ENCODE measurements at places on chromosomes 5 and 9.

DNA sequence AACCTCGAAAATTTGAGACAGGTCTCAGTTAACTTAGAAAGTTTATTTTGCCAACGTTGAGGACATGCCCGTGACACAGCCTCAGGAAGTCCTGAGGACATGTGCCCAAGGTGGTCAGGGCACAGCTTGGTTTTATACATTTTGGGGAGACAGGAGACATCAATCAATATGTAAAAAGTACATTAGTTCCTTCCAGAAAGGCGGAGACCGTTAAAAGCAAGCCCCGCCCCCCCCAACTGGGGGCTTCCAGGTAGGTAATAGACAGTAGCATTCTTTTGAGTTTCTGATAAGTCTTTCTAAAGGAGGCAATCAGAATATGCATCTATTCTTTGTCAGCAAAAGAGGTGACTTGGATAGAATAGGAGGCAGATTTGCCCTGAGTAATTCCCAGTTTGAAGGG lies 599 bp upstream of the MOCS2 start:
- no peak for DNase-seq

DNA sequence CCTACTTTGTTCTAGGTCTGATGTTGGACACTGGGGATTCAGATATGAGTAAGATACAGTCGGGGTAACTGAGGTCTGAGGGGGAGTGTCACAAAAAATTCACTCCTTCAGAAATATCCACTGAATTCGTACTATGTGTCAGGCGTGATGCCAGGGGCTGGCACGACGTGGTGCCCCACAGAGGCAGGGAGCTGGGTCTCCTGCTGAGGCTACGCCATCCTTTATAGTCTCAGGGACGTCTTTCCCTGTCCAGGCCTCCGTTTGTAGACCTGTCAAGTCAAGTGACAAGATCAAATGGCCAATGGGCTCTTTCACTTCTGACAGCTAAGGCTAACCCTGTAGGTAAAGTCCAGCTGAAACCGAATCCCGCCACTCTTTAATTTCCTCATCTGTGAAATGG lies 118.8 kb upstream of the SMIM23 start:
- no peak for DNase-seq

DNA sequence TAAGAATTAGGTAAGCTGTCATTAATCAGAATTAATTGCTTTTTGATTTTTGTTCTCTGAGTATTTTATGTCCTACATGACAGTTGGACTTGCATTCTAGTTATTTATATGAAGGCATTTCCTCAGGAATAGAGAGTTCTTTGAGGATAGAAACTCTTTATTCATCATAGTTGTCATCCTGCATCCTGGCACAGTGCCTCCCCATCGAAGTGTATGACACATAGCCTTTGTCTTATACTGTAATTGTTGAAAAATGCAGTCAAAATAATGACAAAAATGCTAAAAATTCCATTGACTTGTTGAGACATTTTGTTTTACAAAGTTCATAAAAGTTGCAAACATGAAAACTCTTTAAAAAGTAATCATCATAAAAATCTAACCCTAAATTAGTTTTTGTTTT lies 36.5 kb downstream of the CFAP95 start:
- DNase-seq = no peak

DNA sequence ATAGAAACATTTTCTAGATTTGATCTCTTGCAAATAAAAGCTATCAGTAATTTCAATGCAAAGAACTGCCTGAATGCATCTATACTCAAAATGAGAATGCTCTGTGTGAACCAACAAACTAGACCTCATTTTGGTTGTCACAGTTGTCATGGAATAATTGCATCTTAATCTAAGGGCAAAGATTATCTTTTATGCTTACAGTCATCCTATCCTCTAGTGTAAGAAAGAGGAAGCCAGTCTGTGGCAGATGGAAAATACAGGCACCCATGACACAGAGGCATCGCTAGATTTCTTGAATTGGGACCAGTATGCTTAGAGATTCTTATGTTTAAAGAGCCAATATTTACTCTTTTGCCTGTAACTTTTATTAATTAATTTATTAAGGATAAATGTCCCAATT lies 95.0 kb downstream of the MACIR start:
- no peak for DNase-seq

DNA sequence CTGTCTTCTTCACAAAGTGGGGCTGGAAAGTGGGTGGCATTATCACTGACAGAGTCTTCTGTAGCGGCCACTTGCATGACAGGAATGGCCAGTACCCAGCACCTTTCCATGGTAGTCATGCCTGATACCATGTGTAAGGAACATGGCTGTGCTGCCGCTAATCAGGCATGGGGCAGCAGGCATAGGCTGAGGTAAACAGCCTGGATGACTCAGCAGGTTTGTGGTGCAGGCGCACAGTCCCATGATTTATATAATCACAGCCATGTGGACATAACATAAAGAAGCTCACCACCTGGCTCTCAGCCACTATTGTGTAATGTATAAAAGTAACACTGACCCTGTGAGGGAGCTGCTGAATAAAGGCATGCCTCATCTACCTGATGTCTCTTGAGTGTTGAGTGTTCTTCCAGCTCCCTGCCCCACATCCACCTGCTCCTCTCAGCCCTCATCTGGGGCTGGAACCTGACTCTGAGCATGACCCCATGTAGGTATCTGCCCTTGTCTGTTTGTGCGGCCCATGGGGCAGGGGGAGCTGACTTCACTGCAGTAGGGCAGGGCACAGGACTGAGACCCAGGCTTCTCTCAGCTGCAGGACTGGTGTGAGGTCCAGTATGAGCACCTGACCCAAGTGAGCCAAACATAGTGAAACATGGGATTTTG lies 13.2 kb upstream of the ICE1 start:
- no peak for DNase-seq

DNA sequence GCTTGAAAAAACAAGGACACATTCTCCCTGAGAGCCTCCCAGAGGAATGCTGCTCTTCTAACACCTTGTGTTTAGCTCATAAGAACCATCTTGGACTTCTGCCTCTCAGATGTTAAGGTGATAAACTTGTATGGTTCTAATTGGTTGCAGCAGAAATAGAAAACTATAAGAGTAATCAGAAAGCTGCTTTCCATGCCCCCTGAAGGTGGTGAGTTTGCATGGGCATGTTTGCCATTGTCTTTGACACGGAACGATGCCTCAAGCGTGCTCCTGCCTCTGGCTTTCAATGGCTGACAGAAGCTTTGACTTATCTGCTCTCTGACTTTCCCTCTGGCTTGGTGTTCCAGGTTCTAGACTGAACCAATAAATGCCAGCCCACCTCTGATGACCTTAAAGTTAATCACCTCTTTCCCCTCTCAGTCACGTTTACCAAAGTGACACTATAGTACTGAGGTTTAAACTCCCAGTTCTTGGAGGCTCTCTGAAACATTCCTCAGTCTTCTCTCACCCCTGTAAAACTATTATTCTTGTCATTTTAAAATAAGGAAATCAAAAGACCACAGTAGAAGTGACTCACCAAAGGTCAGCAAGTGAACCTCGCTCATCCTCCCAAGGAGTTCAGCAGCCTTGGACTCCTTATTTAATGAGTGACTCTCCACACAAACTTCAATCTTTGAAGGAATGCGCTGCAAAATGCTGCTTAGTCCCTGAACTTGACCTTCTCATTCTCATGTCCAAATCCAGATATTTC lies 103.6 kb downstream of the PIK3R1 start:
- no peak for DNase-seq

DNA sequence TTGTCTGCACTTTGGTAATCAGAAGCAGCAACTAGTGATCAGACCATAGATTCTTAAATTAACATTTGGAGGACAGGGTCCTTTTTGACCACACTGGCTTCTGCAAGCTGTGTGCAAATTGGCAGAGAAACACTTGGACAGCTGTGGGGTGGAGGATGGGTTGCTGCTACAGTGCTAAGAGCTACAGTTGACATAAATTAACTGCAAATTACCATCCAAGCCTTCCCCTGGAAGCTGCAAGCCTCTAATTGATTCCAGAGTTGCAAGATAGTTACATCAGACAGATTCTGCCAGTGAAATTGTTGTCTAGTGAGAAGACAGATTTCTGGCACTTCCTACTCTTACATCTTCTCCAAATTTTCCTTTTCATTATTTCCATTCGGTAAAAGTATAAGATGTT lies 517.7 kb downstream of the DIRAS2 start:
- DNase-seq = no peak

DNA sequence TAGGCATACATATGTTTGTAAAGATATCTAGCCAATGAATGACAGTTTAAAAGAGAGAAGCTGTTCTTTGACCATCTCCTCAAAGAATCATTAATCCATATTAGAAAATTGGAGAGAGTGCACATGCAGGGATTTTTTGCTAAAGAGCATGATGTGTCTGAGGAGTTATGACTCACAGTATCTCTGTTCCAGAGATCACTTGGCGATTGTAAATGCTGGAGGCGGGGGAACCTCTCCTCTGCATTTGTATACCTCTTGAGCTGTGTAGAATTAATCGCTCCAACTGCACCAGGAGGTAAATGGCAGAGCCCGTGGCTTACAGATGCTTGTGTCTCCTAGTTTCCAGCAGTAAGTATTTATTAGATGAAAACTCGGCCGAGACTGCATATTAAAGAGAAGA lies 3.6 kb upstream of the SPATA31D1 start:
- DNase-seq = no peak

DNA sequence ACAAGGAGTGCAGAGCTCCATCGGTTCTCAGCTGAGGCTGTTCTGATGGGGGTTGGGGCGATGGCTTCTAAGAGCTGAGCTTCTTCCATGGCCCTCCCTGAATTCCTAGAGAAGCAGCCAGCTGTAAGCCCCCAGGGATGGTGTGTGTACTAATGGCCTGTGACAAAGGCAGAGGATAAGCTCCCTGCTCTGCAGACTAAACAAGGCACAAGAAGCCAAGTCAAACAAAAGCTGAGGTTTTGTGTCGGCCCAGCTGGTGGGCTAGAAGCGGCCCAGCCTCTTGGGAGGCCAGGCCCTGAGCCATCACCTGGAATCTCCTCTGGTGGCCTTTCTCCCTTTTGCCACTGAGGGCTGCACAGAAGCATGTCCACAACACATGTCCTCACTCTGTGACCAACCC lies 75.0 kb upstream of the XPA start:
- DNase-seq = no peak

DNA sequence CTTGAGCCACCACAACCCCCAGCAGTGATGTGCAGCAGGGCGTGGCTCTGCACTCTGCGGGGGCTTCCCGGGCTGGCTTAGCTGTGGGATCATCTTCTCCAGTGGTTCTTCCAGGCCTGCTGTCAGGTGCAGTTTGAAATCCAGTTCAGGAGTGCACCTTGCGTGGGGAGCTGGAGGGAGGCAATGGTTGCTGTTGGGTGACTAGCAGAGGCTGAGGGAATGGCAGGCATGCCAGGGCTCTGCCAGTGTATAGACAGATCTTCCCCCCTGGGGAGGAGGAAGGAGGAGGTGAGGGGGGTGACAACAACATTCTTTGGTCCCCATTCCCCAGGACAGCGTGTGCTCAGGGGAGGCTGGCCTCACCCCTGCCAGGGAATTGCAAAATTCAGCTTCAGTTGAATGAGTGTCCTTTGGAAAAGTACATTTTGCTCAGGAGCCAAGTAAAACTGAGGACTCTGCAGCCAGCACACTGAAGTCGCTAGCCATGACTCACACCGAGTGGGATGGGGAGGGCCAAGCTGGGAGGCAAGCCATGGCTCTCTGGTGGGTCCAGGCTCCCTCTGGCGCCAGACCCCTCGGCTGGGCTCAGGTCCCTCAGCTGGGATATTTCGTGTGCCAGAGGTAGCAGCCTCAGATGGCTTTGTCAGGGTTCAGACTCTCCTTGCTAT lies 35.0 kb downstream of the ERGIC1 start:
- no peak for DNase-seq

GRCh38 chr5:108801776-108802175 lies 54.1 kb downstream of the FER start:
- DNase-seq = no peak

DNA sequence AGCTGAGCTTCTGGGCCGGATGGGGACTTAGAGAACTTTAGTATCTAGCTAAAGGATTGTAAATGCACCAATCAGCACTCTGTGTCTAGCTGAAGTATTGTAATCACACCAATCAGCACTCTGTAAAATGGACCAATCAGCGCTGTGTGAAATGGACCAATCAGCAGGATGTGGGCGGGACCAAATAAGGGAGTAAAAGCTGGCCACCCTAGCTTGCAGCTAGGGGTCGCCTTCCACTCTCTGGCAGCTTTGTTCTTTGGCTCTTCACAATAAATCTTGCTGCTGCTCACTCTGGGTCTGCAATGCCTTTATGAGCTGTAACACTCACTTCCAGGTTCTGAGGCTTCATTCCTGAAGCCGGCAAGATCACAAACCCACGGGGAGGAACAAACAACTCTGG lies 354.0 kb downstream of the PRR16 start:
- DNase-seq = no peak

GRCh38 chr5:109231331-109231730 lies 178.4 kb downstream of the PJA2 start:
- DNase-seq = no peak

Measured in pancreas (tissue), 10 donors.